ENCODE measurements at places on chromosomes 12 and 14. TPM values are rescaled to one million over a fixed set of nuclear protein-coding genes. Genes with fewer than 3 reads are reported as not detected.

Gene HAL
- 0.09 TPM for total RNA-seq

Gene TEAD4
- total RNA-seq, result 18.9 TPM

Gene RCOR1
- 12.5 TPM for total RNA-seq

Gene OASL
- not detected for total RNA-seq

Gene PTPRQ
- 32.1 TPM for total RNA-seq

Gene SERPINA3
- 13.6 TPM for total RNA-seq

Gene ADCY6
- 31.5 TPM for total RNA-seq

Data from fibroblast of the aortic adventitia (primary cell).